ENCODE measurements at places on chromosomes 3 and 15.

DNA sequence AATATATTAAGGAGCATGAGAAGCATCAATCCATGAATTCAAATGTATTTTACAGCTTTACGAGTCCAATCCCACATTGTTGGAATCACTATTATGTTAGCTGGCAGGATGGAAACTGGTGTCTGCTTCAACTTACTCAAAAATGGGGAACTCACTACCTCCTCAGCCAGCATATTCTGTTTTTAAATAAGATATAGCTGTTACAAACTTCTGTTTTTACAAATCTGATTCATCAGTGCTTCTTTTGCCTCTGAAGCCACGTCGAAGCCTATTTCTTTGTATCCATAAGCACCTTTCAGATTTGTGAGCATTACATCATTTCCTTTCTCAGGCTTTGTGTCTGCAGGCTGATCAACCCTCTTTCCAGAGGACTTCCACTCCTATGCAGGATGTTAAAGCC is 105.9 kb downstream of the TPRG1 start:
- no peak for DNase-seq

DNA sequence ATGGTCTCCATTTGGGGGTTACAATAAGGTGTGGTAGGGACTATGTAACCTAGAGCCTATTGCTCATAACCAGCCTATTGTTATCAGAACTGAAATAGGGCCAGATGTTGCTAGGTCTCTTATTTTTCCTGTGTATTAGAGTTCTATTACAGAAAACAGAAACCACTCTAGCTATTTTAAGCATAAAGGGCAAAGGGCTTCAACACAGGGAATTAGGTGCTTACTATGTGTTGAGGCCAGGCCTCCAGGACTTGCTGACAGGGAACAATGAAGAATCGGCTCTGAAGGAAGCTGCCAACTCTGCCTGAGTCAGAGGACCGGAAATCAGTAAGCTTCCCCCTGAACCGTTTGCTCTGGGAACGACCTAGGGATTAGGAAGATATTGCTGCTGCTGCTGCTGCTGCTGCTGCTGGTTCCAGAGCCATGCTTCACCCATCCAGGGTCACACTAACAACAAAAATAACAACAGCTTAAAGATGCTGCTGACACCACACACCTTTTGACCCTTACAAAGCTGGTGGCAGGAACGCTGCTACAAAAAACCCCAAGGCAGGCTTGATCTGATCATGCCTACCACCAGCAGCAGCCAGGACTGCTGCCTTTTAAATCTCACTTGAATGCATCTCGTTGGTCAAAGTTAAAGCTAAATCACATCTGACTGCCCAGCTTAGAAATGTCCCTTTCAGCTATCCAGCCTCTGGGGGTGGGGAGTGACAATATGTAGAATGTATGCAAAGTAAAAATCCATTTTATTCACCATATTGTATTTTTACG is 276.9 kb upstream of the IL12A start:
- DNase-seq: no peak

DNA sequence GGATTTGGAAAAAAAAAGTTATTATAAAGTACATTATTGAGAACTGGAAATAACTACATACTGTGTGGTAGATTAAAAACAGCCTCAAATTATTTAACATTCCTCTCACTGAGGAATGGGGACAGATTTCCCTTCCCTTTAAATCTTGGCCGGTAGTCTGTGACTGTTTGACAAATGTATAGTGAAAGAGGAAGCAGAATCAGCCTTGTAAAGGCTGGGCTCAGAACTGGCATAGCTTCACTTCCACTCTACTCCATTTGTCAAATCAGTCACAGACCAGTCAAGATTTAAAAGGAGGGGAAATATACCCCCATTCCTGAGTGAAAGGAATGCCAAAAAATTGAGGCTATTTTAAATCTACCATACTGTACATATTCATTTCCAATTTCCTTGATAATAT is 18.2 kb upstream of the B4GALT4 start:
- DNase-seq: no peak

DNA sequence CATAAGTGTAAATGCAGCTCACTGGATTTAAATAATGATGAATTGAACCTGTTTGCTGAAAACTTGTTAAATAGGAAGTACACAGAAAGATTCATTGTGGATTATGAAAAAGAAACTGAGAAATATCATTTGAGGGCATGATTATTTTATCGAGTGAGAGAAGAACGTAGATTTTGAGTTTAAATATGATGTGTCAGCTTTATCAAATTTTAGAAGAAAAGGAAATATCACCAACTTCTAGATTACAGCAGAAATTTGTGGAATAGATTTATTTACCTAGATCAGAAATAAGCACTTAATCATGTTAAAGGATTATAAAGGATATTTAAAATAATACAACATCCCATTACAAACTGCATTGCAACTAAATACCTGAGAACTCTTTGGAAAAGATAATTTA is 315.5 kb downstream of the ZPLD1 start:
- DNase-seq: no peak

DNA sequence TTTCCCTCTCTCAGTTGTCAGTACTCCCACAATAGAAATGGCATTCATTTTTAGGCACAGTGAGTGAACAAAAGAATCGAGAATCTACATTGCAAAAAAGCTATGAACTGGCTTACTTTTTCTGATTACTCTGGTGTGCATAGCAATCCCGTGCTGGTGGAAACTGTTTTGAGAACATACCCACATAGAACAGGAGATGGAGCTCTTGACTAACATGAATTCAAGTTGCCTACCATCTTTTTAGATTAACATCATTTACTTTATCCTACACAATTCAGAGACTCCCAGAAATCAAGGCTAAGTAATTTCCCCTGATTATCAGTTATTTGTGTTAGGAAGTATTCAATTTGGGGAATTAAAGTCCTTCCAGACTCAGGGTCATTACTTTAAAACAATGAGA is 326.6 kb downstream of the ARPP21 start:
- no peak for DNase-seq

GRCh38 chr15:36334059-36334458 is 245.4 kb upstream of the CDIN1 start:
- no peak for DNase-seq

DNA sequence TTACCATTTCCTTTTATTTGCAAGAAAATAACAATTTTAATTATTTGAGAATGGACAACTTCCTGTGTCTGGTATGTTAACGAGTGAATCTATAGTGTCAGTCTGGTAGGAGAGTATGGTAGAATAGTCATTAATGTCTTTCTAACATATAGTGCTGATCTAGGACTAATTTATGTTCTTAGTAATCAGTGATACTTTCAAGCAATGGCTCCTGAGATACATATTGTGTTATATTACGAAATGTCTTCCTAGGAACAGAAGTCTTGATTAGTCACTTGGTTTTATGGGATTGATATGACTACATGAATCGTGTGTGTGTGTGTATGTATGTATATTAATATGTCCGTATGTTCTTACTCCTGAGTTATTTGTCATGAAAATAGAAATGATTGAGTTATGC is 66.6 kb upstream of the PAQR5 start:
- DNase-seq: no peak

DNA sequence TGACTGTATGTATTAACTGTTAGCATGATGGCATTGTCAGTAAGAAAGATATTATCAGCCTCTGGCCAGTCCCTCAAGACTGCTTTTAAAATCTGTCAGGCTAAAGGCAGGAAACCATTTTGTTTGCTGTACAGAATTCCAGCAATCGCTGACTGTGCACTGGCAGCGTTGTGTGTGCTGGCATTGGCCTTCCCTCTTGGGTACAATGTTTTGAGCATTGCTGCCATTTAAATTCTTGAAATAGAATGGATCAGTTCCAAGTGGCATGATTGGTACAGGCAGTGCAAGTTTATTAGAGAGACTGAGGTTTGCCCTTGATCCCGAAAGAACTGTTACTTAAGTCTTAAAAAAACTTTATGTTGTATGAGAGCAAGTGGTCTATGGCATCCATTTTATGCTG is 788.7 kb downstream of the OTOL1 start:
- no peak for DNase-seq

GRCh38 chr15:70114221-70114620 is 16.5 kb upstream of the TLE3 start:
- DNase-seq: no peak
